ENCODE measurements at places on chromosomes 16 and 17.

GRCh38 chr17:83203073-83203471 is 123.7 kb downstream of the METRNL start:
- no peak for DNase-seq

DNA sequence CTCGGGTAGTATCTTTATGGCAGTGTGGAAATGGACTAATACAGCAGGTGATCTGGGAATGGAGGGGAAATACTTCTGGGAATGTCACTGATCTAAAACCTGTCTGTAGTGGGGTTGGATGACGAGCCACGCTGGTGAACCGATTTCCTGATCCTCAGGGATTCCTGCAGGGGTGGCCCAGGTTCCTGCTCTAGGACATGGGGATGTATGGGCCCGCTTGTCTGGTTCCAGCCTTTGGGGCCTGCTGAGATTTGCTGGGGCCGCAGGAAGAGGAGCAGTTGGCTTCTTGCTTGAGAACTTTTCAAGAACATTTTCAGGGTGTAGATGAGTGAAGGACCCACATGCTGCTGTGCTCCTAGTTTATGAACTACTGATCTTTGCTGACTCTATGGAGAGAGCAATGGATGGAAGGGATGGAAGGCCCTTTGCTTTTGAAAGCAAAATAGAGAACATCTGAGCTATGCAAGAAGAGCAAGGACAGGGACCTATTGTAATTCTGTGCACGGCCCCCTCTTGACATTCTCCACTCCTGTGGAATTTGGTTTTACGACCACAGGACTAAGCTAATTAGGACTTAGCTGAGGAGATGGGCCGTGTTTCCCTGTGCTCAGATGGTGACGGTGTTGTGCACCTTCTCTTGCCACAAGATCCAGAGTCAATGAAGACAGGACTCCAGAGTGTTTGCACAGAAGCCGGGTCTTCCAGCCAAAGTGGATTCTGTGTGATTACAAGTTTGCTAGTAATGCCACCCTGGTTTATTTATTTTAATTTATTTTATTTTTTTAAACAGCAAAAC is 90.5 kb downstream of the SEC14L1 start:
- DNase-seq, result no peak

DNA sequence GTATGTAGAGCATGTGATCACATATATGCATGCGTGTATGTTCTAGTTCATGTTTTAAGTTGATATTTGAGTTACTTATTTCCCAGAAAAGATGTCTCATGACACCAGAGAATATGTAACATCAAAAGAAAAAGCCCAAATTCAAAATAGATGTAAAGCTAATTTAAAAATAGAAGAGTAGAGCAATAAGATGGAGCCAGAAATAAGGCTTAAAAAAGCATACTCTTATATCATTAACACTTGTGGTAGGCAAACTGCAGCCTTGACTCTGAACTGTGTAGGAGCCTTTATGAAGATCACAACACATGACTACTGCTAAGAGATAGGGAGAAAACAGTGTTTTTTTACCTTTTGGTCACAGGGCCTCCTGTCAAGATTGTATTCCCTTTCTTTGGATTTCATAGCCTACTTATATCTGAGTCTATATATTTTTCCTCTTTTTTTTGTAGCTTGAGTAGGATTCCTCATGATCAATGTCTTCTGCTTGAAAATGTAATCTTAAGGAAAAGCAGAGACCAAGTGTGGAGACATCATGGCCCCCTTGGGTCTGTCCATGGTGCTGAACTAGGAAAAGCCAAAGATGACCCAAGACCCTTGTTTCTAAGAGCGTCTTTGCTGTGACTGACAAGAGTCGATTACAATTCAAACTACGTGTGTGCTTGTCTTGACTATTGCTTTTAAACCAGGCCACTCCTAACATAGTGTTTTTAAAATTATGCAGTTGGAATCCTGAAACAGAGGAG is 390.4 kb downstream of the SHISA9 start:
- no peak for DNase-seq

DNA sequence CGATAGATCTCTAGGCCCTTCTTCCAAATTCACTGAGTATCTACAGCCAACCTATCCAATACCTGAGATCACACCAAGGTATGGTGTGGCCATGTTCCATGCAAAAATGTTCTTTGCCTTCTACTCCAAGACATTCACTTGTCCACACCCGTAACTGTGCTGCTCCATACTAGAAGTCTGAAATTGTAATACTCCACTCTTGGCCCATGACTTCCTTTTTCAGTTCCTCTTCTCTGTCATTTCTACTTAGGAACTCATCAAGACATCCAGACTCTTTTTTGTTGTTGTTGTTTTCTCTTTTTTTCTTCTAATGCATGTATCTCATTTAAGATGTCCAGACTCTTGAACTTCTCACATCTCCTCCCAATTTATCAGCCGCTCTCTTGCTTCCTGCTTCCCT is 42.5 kb upstream of the KSR1 start:
- peak; percentile 34 for DNase-seq

DNA sequence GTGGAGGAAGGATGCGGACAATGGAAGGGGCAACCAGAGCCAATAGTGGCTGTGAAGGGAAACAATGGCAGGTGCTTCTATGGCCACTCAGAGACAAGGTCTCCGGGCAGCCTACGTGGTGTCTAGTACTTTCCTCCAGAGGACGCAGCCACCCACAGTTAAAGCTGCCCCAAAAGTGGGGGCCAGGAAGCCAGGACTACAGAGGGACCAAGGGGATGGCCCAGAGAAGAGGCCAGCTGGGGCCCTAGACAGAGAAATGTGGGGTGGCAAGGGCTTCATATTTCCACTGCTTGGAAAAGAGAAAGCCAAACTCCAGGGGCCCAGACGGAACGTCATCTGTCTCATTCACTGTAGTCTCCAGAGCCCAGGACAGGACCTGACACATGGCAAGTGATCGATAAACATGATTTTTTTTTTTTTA is 837 bp upstream of the PER1 start:
- no peak for DNase-seq

- DNase-seq, result no peak
Observed at GRCh38 chr17:8514801-8515200, 79.1 kb downstream of the NDEL1 start.

- peak; percentile 21 for DNase-seq
Observed at GRCh38 chr17:33732116-33732515, 439.0 kb upstream of the ASIC2 start.

GRCh38 chr17:80980397-80981061 is 11.1 kb upstream of the CHMP6 start:
- DNase-seq, result no peak

DNA sequence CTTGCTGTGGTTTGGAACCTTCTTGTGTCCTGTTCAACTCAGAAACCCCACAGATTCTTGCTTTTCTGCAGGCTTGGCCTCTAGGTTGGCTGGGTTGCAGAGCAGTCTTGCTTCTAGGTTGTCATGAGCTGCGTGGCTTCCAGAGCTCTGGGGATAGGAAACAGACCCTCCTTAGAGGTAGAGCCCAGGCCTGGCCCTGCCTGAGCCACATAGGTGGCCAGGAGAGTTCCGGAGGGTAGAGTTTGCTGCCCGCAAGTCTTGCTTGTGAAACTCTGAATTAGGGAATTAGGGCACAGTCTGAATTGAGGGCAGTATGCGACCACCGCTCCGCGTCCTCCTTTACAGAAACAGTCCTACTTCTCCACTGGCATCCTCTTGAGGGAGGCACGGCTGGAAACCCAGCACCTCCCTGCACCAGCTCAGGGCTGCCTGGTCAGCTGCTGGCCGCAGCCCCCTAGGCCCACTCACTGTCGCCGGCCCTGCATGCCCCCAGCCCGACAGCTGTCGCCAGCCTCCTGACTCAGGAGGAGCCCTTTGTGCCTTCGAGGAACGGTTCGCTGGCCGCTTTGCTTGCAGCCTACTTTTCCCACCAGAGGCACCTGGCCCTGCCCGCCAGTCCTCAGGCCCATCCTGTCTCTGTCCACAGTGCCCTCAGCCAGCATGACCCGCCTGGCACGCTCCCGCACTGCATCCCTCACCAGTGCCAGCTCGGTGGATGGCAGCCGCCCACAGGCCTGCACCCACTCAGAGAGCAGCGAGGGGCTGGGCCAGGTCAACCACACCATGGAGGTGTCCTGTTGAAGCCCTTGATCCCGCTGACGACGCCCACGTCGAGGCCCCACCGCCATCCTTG is 4.3 kb upstream of the SETD6 start:
- DNase-seq, result no peak

GRCh38 chr17:55518510-55518909 is 7.3 kb upstream of the SMIM36 start:
- DNase-seq, result no peak

DNA sequence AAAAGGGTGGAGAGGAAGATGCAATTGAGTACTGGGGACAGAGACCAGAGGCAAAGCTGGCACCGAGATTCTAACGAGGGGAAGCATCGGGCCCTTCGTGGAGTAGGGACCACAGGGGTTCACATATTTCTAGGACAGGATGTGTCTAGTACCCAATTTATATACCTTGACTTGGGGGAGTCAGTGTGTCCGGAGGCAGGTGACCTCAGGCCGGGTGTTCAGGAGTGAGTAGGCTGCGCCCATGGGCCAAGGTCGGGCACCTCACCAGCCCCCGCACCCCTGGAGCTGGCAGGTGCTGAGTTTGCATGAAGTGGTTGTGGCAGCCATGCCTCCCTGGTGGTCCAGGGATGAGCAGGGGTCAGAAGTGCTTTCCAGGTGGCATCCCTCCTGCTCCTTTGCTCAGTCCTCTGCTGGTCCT is 8.6 kb upstream of the NXPH3 start:
- DNase-seq, result no peak

- no peak for DNase-seq
Observed at GRCh38 chr17:67466251-67466796, 89.2 kb downstream of the PITPNC1 start.

GRCh38 chr17:59565959-59566324 is 532 bp downstream of the DHX40 start:
- peak; percentile 75 for DNase-seq

- DNase-seq, result no peak
Observed at GRCh38 chr17:44906763-44907728, 7.8 kb upstream of the EFTUD2 start.

DNA sequence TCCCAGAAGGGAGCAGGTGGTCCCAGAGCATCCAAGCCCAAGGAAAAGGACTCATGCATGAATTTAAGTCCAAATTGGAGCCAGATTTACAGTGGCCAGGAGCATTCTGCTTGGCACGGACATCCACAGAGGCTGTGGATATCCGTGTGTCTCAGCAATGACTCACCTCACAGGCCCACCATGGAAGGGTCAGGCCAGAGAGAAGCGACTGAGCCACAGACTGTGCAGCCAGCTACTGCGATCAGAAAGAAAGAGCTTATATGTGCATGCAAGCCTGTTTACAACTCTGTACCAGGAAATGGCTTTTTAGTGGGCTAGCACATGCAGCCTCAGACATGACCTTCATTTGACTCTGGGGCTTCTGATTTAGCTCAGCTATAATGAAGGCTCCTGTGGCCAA is 231.0 kb downstream of the C16orf95 start:
- no peak for DNase-seq

- no peak for DNase-seq
Observed at GRCh38 chr16:2987833-2988232, 7.6 kb upstream of the PKMYT1 start.

DNA sequence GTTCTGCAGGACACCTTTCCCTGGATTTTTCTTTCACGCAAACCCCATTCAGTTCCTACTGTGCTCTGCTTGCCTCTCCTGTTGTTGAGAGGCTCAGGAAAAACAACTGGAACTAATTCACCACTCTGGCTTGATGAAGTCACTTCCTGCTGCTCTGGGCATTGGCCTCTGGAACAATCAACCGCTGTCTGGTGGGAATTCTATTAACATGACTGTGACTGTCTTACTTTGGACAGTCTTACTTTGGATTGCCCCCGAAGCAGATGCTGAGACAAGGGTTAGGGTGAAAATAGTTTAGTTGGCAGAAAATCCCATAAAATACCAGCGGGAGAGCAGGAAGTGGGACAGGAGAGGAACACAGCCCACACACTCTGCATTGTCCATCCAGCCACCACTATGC is 90.0 kb upstream of the HSBP1 start:
- DNase-seq, result no peak

GRCh38 chr16:81738783-81739496 is 40.2 kb upstream of the PLCG2 start:
- DNase-seq, result peak; percentile 97

DNA sequence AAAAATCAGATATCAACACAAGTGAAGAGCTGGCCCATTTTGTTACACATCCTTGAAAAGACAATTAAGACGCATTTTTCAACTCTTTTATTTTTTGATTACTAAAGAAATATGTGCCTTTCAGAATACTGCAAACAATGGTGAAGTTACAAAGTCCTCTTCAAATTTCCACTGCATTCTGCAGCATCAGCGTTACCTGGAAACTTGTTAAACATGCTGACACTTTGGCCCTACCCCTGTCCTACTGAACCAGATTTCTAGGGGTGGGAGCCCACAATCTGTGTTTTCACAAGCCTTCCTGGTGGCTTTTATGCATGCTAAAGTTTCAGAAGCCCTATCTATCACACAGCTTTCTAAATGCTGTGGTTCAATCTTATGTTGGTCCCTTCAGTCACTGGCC is 4.5 kb upstream of the CCL14 start:
- DNase-seq, result no peak

DNA sequence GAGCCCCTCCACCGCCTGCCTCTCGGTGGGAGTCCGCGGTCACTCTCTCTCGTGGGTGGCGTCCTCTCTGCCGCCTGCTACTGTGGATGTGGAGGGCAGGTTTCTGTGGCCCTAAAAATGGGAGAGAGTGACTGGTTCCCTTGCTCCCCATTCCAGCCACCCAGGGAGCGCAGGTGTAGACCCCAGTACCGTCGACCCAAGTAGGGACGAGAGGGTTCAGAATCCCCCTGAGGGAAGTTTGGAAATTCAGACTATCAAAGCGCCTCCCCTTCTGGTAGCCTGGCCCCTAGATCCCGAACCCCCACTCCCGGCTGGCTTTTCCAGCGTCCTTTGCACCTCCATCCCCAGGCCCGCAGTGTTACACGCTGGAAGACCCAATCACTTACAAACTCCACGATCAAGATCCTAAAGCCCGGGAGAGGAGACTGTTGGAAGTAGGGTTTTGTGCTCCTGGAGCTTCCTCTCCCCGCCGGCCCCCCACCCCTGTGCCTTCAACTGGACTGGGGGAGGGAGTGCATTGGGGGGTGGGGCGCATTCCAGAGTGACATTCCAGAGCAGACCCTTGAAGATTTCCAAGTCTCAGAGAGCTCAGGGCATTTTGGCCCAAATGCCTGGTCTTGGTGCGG is 991 bp downstream of the GPRC5C start:
- no peak for DNase-seq

DNA sequence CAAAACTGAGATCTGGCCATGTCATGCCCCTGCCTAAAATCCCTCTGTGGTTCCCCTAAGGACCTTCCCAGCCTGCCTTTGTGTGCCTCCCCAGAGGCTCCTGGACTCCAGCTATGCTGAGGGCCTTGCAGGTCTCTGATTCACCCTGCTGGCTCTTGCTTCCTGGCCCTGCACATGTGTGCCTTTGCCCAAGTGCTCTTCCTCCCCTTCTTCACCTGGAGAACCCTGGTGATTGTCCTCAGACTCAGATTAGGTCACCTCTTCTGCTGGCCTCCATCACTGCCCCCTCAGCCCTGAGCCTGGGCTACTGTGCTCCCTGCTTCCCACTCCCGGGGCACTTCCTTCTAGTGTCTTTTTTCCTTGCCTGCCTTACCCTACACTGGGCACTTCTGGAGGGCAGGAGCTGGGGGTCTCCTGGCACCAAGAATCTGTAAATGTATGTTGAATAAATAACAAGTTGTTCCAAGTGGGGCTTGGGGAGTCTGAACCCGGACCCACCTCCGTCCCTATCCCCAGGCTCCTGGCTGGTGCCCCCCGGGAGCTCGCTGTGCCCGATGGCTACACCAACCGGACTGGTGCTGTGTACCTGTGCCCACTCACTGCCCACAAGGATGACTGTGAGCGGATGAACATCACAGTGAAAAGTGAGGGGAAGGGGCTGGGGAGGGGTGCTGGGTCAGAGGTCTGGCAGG is 7.8 kb downstream of the ITGA3 start:
- no peak for DNase-seq

GRCh38 chr17:9557161-9557755 is 18.4 kb downstream of the STX8 start:
- no peak for DNase-seq

All from KBM-7 (cell line).